NCI-H460 (cell line): ENCODE measurements at places on chromosomes 4 and X.

DNA sequence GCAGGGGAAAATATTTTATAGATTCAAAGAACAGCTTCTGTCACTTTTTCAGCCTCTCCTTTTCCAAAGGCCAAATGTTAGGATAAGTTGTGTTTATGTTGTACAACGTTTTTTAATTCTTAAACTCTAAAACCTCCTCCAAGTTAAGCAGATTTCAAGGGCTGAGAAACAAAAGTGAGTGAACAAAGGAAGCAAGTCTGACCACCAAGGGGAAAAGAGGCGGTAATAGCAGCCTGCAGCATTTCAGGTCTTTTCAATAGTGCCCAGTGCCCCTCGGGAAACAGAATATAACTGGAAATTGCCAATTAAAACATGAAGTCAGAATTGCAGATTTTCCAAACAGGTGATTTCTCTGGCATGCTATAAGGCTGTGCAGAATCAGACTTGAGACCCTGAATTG is 510.0 kb upstream of the HTR2C start:
- no peak for DNase-seq

GRCh38 chr4:1055721-1056590 is 44.5 kb downstream of the FGFRL1 start:
- DNase-seq: no peak

GRCh38 chr4:47784222-47784621 is 53.6 kb downstream of the CORIN start:
- DNase-seq: no peak

GRCh38 chr4:140131675-140132229 is 22.2 kb downstream of the MAML3 start:
- no peak for DNase-seq
